ENCODE measurements at places on chromosomes 1 and 21.

DNA sequence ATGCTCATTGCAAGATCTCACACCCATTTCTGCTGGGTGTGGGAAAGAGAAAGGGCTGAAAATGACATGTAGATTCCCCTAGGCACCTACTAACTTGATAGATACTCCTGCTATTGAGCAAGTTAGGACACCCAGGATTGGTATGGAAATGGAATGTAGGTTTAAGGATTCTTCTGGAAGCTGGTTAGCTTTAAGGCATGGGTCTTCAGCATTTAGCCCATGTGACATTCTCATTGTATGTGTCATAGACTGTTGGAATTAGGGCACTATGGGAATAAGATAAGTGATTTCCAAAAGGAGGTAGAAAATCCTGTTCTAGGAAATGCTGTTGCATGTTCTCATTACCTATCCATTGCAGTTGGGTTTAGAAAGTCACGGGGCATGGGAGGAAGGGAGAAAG lies 76.2 kb downstream of the DISC1 start:
- no peak for DNase-seq

DNA sequence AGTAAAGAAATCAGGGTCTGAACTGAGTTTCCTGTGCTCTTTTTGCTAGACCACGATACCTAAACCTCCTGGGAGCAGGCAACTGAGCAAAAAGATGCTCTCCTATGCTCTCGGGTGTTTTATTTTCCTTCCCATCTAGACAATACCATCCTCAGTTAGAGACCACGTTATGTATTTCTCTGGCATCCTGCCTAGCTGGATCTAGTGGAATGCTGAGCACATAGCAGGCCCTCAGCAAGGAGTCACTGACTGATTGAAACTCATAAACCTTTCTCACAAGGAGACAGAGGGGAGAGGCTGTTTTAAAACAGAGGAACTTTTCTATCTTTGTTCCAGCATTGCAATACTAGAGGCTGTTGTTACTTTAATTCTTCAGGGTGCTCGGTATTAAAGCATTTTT lies 168.0 kb downstream of the CYYR1 start:
- DNase-seq: no peak

GRCh38 chr1:84869720-84870119 lies 23.3 kb downstream of the LPAR3 start:
- DNase-seq: no peak

DNA sequence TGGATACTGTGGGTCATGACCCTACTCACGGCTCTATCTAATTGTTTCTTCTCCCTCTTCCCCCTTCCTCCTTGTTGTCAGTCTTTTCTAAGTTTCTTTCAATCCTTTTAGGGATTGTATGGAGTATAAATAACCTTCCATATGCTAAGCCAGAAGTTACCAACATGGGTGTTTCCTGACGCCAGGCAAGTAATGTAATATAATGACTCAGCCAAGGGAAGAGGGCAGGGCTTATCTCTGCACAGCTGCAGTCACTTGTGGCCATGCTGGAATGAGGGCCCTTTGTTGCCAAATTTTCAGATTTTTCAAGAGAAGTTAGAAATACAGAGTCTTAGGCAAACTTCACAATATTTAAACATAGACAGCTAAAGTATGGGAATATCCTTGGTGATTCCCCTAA lies 194.6 kb downstream of the ST6GALNAC3 start:
- DNase-seq: no peak

- no peak for DNase-seq
Observed at GRCh38 chr1:180562640-180563025, 3.9 kb downstream of the OVAAL start.

GRCh38 chr21:44290327-44291077 lies 4.8 kb downstream of the AIRE start:
- DNase-seq: no peak

DNA sequence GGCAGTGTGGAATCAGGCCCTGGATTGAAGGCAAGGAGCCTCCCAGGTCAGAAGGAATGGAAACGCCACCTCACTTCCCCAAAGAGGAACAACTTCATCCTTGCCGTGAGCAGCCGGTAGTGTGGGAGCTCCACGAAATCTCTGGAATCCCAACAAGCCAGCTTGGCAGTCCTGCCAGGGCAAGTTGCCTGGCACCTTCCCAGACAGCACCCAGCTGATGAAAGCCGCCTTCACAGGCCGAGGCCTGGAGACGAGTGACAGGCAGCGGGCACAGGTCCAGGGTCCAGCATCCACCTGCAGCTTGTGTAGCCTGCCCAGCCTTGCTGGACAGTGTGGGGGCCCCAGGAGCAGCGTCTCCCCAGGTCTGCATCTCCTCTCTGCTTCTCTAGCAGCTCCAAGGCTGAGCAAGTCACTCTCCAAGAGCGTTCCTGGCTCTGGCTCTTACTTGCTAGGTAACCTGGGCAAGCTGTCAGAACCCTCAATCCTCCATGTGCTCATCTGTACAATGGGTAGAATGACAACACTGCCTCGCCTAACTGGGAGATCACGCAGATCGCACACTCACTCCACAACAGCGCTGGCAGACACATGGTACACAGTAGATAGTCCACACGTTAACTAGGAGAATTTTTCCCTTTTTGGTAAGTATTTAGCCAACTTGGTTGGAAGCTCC lies 43.0 kb downstream of the ACOT7 start:
- no peak for DNase-seq

- DNase-seq: no peak
Observed at GRCh38 chr1:219441884-219442283, 171.0 kb downstream of the ZC3H11B start.

GRCh38 chr1:89687254-89687653 lies 54.3 kb downstream of the LRRC8C start:
- no peak for DNase-seq

- DNase-seq: no peak
Observed at GRCh38 chr1:52365071-52365745, 797 bp downstream of the CC2D1B start.

DNA sequence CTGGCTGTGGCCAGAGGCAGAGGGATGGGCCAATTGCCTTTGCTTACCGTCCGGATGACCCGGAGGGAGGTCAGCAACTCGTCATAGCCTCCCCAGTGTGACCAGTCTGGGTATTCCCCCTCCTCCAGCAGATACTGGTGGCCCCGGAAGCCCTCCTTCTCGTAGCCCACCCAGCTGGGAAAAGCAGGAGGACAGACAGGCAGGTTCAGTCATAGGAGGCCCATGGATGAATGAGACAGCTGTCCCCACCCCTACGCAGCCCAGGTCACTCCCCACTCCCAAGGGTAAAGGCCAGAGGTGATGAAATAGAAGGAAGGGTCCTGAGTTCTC lies 16.8 kb downstream of the CRYBG2 start:
- DNase-seq: no peak

DNA sequence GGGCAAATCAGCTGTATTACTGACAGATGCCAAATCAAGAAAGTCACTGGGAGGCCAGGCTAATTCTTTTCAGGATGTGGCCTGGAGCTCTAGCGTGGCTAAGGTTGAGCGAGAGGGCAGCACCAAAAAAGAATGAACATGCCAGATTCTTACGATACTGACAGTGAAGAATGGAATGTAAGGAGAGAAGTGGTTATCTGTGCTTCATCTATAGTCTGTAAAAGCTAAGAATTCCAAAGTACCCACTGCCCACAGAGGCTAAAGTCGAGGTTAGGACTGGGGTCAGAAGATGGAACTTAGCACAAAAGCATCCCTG lies 32.7 kb downstream of the TFAP2E start:
- DNase-seq: no peak

DNA sequence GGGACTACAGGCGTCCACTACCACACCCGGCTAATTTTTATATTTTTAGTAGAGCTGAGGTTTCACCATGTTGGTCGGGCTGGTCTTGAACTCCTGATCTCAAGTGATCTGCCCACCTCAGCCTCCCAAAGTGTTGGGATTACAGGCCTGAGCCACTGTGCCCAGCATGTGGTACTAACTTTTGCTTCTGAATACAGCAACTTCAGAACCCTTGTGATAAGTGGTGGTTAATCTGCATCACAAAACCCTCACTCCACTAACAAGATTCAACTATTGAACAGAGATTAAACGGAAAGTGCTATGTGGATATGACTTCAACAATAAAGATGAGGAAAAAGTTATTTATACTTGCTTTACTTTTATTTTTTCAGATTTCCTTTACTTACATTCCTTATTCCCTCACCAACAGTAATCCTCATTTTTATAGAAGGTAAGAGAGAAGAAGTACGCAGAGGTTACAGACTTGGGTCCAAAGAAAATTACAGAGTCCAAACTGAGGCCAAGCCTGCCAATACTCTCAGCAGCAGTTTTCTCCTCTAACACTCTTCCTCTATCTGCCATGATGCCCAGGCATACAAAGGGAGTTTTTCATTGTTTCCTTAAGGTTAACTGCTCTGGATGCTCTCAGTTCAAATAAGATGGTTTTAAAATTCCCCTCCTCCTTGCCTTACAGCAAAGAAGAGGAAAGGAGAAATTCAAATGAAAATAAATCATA lies 44.3 kb downstream of the SLC16A1 start:
- no peak for DNase-seq
